ENCODE measurements at places on chromosomes 3 and 15.

GRCh38 chr3:37453393-37454389, 279.3 kb upstream of the LRRFIP2 start:
- peak; percentile 21 for DNase-seq

- DNase-seq = no peak
Measured at GRCh38 chr15:59063042-59063441, 41.9 kb upstream of the CCNB2 start.

DNA sequence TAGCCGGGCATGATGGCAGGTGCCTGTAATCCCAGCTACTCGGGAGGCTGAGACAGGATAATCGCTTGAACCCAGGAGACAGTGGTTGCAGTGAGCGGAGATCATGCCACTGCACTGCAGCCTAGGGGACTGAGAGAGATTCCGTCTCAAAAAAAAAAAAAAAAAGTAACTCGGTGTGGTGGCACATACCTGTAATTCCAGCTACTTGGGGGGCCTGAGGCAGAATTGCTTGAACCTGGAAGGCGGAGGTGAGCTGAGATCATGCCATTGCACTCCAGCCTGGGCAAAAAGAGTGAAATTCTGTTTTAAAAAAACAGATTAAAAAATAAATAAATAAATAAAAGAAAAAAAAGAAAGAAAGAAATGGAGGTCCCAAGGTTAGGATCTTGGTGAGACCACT, 6.2 kb upstream of the FLNB start:
- no peak for DNase-seq

DNA sequence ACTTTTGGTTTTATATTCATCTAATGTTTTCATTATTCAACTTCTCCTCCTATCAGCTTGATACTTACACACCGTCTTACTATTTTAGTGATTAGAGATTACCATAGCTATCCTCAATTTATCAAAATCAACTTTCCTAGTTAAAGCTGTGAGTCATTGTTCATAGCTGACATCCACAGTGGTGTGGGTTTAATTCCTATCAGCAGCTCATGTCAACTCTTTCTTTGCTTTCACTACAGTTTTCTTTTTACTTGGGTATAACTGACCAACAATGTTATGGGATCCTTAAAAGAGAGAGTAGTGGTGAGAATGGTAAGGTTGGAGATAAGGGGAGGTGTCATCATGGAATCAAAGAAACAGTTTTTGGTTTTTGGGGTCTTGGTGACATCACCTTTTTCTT, 112.7 kb downstream of the NFKBIZ start:
- no peak for DNase-seq

DNA sequence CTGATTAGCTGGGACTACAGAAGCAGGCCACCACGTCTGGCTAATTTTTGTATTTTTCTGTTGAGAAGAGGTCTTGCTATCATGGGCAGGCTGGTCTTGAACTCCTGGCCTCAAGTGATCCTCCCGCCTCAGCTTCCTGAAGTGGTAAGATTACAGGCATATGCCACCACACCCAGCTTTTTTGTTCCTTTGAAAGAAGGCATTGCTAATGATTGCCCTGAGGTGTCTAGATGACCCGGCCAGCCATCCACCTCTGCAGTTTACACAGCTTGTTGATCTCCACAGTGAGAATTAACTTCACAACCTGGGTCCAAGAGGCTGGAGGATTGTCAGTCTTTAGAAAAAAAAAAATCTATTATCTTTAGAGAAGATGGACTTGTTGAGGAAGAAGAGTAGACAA, 58.7 kb downstream of the SMAD3 start:
- no peak for DNase-seq

- no peak for DNase-seq
Measured at GRCh38 chr3:79113876-79114275, 653.9 kb downstream of the ROBO1 start.

DNA sequence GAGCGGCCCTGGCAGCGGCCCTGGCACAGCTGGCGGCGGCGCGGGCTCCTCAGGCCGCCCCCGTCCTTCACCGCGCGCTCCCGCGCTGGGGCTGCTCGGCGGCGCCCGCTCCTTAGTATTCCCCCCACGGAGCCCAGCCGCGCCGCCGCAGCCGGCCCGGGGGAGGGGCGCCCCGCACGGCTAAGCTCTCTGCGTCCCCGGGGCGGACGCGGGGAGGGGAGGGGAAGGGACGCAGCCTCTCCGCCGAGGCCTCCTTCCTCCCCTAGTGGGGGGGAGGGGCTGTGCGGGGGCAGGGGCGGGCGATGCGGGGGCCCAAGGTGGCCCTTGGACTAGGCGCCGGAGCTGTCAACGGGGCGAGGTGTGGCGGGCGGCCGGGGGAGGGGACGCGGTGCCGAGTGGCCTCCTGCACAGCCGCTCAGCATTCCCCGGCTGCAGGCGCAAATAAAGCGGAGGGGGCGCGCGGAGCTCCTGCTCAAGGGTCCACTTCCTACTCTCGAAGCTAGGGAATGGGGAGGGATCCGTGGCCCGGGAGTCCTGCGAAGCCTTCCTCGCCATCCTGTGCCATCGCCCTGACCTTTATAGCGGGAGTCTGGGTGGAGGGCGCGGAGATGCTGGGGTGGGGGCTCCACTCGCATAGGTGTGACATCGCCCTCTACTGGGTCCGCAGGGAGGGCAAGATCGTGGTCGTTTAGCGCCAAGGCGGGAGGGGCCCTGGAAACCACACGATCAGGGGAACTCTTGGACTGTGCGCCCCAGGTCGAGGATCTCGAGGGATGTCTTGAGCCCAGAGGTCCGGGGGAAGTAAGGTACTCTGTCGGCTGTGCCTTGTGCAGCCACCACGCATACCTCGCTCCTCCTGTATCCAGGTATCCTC, 22.2 kb downstream of the EPHB3 start:
- DNase-seq = no peak

- no peak for DNase-seq
Measured at GRCh38 chr3:186990277-186990676, 60.0 kb downstream of the ST6GAL1 start.

GRCh38 chr3:42129014-42129953, 38.1 kb downstream of the TRAK1 start:
- DNase-seq = no peak

- no peak for DNase-seq
Measured at GRCh38 chr3:189355481-189356201, 183.9 kb downstream of the TPRG1 start.

- peak; percentile 22 for DNase-seq
Measured at GRCh38 chr3:38655708-38656300, 6.3 kb upstream of the SCN5A start.

GRCh38 chr15:33135355-33135781, 59.1 kb downstream of the FMN1 start:
- no peak for DNase-seq

- DNase-seq = no peak
Measured at GRCh38 chr3:46628901-46629369, 16.6 kb downstream of the FAM240A start.

DNA sequence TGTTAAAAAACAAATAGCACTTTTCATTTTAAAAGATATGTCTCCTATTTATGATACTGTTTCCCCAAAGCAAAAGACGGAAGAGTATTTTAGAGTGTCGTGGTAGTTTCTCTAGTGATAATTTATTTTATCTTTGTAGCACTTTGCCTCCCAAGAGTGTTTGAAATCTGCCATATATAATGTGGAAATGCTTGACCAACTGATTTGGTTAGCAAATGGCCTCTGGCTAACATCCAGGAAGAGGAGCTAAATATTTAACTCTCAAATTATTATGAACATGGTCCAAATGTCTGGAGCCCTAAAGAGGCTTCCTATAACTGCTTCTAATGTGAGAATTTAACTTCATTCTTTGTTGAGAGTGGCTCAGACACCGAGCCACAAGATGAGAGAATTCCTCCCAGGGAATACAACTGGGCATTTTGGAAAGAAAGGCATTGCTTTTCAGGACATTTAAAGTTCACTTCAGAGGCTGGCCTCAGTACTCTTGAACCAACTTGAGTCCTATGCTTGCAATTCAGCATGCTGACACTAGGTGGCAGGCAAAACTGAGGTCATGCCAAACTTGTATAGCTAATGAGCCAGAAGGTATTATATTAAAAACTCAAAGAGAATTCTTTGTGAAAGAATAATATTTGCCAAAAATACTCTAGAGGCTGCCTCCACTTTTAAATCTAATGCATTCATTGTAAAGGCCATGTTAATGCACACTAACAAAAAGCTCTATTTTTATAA, 104.5 kb downstream of the RARB start:
- no peak for DNase-seq

All from DMS153 (cell line).